Spinal cord (tissue), 10 donors: ENCODE measurements at places on chromosomes 1 and 21. TPM values are rescaled to one million over a fixed set of nuclear protein-coding genes. Genes with fewer than 3 reads are reported as not detected.

- no peak for DNase-seq
Measured at GRCh38 chr21:36076878-36077655, 7.2 kb downstream of the CBR1 start.

DNA sequence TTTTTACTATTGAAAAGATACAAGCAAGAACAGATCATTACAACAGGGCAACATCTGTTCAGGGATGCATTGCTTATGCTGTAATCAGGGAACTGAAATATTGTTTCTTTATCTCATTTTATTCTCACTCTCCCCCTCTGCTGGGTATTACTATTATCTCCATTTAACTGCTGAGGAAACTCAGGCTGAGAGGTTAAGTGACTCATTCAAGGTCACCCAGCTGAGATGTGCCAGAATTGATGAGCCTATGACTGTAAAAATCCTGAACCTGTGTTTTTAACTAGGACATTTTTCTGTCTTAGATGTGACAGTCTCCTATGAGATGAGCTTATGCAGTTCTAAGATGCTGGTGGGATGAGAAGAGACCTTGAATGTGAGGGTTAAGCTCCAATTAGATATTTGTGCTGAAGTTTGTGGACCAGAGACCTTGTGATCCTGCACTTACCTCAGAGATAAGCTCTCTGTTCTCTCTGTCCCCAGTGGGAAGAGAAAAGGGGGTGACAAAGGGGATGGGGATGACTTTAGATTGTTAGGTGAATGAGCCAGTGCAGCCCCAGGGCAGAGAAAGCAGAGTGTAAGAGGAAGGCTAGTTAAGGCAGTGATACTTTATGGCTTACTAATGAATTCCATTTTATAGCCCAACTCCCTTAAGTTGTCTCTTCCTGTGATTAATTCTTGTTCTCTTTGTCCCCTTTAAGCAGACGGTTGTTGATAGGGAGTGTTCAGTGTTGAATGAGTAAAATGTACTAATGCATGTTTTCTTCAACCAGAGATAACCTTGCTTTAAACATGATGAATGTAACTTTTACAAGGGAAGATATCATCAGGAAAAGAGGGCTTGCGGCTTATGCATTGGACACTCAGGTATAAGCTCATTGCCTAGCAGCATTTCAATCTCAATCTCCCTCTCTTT is 111.4 kb downstream of the HLX start:
- DNase-seq: no peak

GRCh38 chr1:29958271-29958670 is 721.9 kb downstream of the PTPRU start:
- no peak for DNase-seq

FAM72D gene
- total RNA-seq: 1.6 TPM
